Mammary epithelial cell (primary cell): ENCODE measurements at places on chromosomes 1 and 21. TPM values are rescaled to one million over a fixed set of nuclear protein-coding genes. Genes with fewer than 3 reads are reported as not detected.
A peak's percentile ranks its signal among the peaks of the same experiment; 100 is the strongest.

DNA sequence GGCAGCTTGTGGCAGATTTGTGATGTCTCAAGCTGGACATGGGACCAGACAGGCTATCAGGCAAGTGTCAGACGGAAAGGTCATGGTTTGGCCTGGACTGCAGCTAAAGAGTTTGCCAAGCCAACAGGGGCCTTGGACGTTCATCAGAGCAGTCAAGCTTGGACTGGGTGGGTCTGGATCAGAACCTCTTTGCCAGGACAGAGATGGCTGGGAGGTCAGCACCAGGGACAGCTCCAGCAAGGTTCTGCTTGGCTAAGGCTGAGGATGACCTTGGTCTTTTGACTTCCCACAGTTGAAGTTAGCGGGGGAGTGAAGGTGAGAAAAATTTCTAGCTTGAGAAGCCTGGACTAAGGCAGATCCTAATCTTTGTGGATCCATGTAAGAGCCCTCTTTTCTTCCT lies 68.1 kb downstream of the GRIK3 start:
- DNase-seq: no peak

DNA sequence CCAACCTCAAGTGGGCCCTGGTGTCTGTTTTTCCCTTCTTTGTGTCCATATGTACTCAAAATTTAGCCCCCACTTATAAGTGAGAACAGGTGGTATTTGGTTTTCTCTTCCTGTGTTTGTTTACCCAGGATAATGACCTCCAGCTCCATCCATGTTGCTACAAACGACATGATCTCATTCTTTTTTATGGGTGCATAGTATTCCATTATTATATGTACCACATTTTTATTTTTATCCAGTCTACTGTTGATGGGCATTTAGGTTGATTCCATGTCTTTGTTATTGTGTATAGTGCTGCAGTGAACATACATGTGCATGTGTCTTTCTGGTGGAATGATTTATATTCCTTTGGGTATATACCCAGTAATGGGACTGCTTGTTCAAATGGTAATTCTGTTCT lies 27.6 kb downstream of the FCRL3 start:
- DNase-seq: no peak

- DNase-seq: no peak
Observed at GRCh38 chr1:64030411-64030810, 173.0 kb upstream of the UBE2U start.

DNA sequence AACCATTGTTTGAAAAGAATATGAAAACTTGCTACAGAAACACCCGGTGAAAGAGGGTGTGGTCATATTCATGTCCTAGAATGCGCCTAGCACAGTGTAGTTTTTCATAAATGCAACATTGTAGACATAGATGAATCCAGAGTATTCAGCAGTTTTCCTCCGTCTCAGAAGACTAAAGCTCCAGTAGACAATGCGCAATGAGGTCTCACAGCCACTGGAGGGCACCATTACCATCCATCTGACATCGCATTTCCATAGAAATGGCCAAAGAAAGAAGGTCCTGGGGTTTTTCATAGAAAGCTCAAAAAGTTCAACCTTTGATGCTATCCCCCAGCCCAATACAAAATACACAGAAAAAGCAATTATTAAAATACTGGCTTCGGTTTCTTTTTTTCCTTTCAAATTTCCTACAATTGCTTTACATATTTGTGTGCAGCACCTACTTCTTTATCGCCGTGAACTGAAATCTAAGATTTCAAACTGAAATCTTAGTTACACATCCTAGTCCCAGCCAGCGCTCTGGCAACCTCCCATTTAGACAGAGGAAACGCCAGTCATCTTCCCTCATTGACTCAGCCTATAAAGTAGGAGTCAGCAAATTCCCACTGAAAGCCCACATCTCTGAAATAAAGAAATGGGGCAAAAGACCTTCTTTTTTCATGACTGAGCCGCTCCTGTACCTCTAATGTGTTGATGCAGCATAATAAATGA lies 3.9 kb upstream of the CD58 start:
- DNase-seq: peak; percentile 39

DNA sequence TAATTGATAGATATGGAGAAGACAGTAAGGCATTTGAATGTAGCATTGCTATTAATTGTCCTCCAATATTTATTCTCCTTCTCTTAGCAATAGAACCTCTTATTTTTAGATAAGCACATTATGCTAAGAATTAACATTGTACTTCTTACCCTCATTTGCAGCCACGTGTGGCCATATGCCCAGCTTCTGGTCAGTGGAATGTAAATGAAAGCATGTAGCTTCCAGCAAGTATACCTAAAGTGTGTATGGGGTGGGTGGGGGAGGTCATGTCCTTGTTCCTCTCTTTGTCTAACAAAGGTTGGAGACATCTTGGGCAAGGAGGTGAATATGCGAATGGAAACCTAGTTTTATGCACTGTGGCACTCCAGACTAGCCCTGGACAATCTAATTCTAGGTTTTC lies 133.6 kb upstream of the HMCN1 start:
- no peak for DNase-seq

- no peak for DNase-seq
Observed at GRCh38 chr1:166956057-166956850, 19.1 kb downstream of the ILDR2 start.

- no peak for DNase-seq
Observed at GRCh38 chr1:118323246-118323645, 138.2 kb upstream of the SPAG17 start.

DNA sequence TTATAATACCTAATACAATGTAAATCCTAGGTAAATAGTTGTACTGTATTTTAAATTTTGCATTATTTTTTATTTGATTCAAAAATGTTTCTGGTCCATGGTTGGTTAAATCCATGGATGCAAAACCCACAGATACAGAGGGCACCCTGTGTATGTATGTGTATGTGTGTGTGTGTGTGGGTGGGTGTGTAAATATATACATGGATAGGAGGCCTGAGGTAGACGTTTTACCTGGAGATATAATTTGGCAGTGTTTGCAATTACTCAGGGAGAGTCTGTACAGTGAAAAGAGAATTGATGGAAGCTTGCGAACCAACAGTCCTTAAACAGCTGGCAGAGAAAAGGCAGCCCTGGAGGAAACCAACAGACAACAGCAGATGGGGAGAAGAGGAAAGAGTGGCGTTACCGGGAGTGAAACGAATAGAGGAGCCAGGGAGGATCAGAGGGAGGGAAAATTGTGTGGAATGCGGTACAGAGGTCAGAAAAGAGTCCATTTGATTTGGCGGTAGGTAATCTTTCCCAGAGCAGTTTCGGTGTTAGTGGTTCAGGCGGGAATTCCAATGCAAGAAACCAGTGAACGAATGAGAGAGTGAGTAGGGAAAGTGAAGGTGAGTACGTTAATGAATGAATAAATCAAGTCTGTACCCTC lies 47.9 kb upstream of the NBL1 start:
- no peak for DNase-seq

DNA sequence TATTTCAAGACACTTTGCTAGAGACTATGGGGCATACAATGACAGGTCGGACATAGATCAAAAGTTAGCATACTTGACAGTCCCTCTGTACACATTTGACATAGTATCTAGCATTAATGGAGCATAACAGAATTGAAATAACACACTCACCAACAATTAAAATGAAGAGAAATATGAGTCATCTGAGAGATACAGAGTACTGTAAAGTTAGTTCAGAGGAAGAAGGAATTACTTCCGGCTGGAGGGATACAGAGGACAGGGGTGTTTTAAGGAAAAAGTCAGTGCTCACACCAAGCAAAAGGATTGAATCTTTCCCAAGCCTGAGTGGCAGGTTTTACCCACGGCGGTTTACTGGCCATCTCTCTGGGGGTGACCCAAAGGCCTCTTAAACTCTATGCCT lies 2.4 kb downstream of the ZMYND12 start:
- no peak for DNase-seq

- DNase-seq: peak; percentile 59
Observed at GRCh38 chr1:246782120-246782900, 58.1 kb downstream of the SCCPDH start.

- DNase-seq: no peak
Observed at GRCh38 chr1:160200786-160201185, 4.4 kb upstream of the PEA15 start.

DNA sequence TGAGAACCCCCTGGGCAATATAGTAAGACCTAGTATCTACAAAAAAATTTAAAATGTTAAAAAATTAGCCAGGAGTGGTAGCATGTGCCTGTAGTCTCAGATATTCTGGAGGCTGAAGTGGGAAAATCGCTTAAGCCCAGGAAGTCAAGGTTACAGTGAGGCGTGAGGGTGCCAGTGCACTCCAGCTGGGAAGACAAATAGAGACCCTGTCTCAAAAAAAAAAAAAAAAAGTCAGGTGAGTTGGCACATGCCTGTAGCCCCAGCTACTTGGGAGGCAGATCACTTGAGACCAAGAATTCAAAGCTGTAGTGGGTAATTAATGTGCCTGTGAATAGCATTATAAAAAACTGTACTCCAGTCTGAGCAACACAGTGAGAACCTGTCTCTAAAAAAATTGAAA lies 4.6 kb downstream of the BECN2 start:
- DNase-seq: no peak

- peak; percentile 65 for DNase-seq
Observed at GRCh38 chr21:32411350-32412161, 950 bp upstream of the EVA1C start.

- no peak for DNase-seq
Observed at GRCh38 chr1:39757501-39757900, 13.6 kb downstream of the OXCT2 start.

GRCh38 chr1:43783096-43783670 lies 75.8 kb downstream of the ST3GAL3 start:
- no peak for DNase-seq

- DNase-seq: peak; percentile 82
Observed at GRCh38 chr1:93670141-93670540, 11.5 kb downstream of the BCAR3 start.

- DNase-seq: no peak
Observed at GRCh38 chr21:15446223-15446622, 283.6 kb upstream of the USP25 start.

- no peak for DNase-seq
Observed at GRCh38 chr1:53811414-53811851, 26.7 kb downstream of the NDC1 start.

DNA sequence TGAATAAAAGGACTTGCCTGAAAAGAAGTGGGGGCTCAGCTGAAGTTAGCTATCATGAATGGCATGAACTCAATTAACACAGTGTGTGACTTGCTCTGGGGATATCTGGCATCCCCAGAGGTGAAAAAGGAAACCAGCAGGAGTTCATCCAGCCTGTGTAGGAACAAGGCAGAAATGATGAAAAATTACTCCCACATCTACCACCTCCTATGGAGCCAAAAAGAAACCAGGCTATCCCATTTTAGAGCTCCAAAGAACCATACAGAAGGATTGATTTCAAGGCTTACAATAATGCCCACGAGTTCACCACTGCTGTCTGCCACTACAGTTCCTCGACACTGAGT lies 25.3 kb downstream of the TP53BP2 start:
- no peak for DNase-seq

- no peak for DNase-seq
Observed at GRCh38 chr1:55720261-55720660, 505.1 kb upstream of the USP24 start.

- DNase-seq: no peak
Observed at GRCh38 chr1:35112668-35113067, 33.5 kb downstream of the ZMYM1 start.

GRCh38 chr1:14011132-14011531 lies 311.1 kb downstream of the PRDM2 start:
- DNase-seq: no peak

DNA sequence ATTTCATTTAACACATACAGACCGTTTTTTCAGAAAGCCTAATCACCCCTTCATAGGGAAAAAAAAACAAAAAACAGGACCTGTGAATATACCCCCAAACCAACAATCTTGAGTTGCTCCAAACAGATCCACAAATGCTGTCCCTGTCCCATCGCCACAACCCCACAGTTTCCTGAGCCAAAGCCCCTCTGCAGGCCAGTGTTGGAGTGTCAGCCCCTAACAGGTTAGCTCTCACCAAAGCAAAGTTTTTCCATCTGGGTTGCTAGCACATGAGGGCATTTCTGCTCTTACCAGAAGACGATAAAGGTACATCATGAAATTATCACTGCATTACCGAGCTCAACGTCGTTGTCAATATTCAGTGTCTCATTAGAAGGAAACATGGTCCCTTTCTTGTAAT lies 40.8 kb downstream of the MCOLN2 start:
- DNase-seq: no peak

GRCh38 chr1:111198836-111199235 lies 1.6 kb downstream of the DENND2D start:
- no peak for DNase-seq

The RGS1 gene
- not detected for total RNA-seq

The MEX3A gene
- 2.5 TPM for total RNA-seq

The SUMO3 gene
- 58.8 TPM for total RNA-seq

The IQGAP3 gene
- total RNA-seq: 15.6 and 35.7 TPM in 2 replicates

The RNF19B gene
- total RNA-seq: 30.5 TPM

The B3GALT2 gene
- not detected for total RNA-seq

The AADACL3 gene
- not detected for total RNA-seq

The SH2D1B gene
- total RNA-seq: not detected in 2 replicates

The LGALS8 gene
- total RNA-seq: 96.9 TPM

The PPIAL4G gene
- not detected in 2 replicates for total RNA-seq

The LEFTY2 gene
- not detected for total RNA-seq

The PPP2R5A gene
- total RNA-seq: 17.3 TPM

The FCRL6 gene
- total RNA-seq: not detected
